Liver (tissue), 10 donors: ENCODE measurements at places on chromosomes 6 and 20. TPM values are rescaled to one million over a fixed set of nuclear protein-coding genes. Genes with fewer than 3 reads are reported as not detected.

Gene DZANK1
- 0.28 TPM for total RNA-seq

Gene DNAH8
- 0.05 TPM for total RNA-seq

Gene HDAC2
- 14.7 TPM for total RNA-seq

Gene MANEA
- 9.7 TPM for total RNA-seq

Gene PSORS1C1
- total RNA-seq, result under 0.01 TPM

Gene TXLNB
- total RNA-seq, result 0.17 TPM

Gene TMC2
- total RNA-seq, result not detected

Gene PRSS35
- 3.3 TPM for total RNA-seq

Gene FRMD1
- total RNA-seq, result 0.17 TPM

Gene B3GALT4
- total RNA-seq, result 2.2 TPM

Gene ZNF343
- total RNA-seq, result 10.5 TPM

GRCh38 chr6:82408952-82409431 is 45.4 kb downstream of the TPBG start:
- no peak for DNase-seq

DNA sequence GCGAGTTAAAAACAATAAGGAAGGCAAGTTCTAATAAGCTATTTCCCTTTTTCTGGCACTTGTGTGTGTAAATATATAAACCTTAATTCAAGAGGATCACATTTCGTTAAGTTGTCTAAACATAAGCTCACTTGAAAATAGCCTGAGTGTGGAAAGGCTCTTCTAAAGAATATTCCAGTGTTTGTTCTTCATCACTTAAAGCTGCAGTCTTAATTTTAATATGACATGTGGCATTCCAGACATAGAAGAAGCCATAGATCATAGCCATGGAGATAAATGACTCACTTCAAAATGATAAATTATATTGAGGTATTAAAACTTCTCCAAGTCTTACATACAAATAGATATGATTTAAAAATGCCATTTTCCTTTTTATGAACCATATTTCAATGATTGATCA is 42.1 kb downstream of the IYD start:
- no peak for DNase-seq

DNA sequence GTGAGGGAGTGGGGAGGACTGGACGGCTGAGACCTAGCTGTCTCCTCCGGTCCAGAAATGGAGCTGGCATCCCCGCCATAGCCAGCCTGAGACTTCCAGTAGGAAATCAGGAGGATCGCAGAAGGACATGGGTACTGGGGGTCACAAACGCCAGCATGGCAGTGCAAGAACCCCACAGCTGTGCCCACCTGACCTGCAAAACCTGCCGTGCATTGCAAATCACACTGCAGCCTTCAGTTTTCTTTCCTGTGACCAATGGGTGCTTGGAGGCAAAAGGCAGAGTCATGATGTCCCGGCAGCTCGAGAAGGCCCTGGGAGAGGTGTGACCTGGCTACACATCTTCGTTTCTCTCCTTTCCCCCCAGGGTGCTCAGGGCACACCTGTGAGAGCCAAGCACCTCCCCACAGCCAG is 23.3 kb upstream of the PHACTR3 start:
- no peak for DNase-seq

DNA sequence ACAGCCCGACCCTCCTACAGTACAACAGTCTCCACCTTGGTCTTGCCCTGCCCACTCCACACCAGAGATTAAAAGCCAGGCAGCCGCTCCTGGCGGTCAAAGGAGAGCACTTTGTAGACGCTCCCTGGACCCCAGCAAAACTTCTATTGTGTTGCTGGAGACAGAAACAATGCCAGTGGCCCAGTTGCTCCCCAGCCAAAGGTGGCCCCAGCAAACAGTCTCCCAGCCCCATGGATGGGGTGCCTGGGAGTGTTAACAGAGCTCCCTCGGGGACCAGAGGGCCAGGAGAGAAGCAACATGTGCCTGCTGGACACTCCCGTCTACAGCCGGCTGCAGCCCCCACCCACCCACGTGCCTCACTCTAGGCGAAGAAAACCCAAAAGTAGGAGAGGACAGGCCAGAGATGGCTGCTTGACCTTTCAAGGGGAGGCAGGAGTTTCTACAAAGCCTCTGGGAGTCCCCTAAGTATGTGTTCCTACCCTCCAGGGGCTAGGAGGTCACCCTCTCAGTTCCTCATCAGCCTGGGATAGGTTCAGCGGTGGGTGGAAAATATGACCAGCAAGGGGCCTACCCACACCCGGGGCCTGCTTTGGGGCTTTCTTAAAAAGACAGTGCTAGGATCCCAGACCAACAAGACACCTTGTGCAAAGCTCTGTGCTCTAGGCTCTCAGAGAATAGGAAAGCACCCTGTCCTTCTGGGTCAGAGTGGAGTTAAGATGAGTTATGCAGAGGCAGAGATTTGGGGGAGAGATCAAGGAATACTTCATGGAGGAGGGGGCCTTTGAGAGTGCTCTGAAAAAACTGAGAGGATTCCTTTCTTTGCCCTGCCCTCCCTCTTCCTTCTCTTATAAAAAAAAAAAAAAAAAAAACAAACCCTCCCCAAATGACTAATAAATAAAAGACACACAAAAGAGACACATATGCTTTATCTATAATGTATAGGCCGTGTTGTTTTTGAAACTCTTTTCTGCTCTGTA is 19.0 kb upstream of the PREX1 start:
- DNase-seq, result no peak

DNA sequence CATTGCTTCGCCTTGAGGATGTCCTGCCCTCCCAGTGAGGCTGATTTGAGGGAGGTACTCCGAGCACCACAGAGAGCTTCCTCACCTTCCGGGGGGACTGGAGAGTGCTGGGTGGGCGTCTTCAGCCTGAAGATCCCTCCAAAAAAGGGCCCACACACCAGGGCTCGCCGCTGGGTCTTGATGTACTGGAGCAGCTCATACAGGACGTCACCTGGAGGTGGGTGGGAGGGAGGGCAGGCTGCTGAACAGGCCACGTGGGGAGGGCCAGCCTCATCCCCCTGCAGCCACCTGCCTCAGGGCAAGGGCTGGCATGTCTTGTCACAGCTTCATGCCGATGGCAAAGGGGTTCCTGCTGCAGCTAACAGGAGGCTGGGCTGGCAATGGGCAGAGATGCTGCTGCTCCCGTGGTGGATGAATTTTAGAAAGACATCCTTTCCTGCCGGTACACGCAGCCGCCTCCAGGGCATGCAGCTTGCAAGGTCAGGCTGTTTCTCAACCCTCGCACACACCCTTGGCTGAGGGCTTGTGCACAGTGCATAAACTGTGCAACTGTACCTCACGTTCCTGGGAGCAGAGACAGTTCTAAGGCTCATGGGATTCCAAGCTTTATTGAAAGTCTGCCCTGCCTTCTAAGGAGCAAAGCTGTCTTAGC is 14.0 kb downstream of the ETV7 start:
- no peak for DNase-seq

- DNase-seq, result no peak
Measured at GRCh38 chr20:19351542-19351941, 139.1 kb downstream of the SLC24A3 start.

DNA sequence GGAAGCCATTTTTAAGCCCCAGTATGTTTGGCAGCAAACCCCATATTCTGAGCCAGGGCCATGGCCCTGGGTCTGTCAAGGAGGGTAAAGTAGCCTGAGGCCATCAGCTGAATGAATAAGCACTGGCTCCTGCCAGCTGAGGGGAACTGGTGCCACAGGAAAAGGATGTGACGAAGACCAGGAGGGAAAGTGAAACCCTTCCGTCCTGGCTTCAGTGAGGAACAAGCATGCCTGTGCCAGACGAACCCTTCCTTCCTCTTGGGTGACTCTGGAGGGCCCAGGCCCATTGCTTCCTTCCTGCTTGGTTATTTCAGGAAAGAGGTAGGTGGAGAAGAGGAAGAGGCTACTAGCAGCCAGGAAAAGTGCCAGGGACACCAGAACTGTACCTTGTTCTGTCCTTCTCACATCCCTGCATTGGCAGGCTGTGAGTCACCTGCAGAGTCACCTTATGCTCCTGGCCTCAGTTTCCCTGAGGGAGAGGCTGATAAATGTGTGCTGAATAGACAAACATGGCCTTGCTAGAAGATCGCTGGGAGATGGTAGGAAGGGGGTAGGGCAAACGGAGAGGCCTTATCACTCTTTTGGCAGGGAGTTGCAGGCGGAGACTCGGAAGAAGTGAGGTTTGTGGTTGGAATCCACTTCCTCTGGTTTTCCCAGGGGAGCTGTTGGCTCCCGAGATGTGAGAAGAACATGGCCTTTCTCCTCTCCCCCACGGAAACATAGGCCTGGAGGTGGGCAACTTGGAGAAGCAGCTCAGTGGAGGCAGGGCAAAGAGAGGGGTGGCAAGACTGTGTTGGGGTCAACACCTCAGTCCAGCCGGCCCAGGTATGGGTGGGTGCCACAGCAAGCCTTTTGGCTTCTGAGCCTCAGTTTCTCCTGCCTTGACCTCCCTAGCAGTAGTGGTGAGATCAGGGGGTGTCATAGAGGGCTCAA is 37.4 kb downstream of the COX4I2 start:
- DNase-seq, result no peak

DNA sequence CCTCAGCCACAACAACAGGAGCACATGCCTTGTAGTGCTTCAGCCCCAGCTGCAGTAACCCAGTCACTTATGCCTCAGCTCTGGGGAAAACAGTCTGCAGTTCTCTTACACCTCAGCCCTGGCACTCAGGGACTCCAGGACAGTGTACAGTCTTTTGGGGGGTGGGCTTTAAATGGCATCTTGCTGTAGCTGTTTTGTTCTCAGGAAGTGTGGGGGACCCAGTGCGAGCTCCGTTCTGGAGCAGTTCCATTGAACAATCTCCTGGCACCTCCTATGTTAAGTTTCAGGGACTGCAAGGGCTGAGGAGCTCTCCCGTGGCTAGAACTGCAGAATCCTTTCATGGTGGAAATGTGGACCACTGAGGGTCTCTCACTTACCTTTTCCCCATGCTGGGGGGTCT is 55.2 kb downstream of the PLCG1 start:
- no peak for DNase-seq

- DNase-seq, result no peak
Measured at GRCh38 chr20:50226093-50226974, 35.7 kb downstream of the CEBPB start.

DNA sequence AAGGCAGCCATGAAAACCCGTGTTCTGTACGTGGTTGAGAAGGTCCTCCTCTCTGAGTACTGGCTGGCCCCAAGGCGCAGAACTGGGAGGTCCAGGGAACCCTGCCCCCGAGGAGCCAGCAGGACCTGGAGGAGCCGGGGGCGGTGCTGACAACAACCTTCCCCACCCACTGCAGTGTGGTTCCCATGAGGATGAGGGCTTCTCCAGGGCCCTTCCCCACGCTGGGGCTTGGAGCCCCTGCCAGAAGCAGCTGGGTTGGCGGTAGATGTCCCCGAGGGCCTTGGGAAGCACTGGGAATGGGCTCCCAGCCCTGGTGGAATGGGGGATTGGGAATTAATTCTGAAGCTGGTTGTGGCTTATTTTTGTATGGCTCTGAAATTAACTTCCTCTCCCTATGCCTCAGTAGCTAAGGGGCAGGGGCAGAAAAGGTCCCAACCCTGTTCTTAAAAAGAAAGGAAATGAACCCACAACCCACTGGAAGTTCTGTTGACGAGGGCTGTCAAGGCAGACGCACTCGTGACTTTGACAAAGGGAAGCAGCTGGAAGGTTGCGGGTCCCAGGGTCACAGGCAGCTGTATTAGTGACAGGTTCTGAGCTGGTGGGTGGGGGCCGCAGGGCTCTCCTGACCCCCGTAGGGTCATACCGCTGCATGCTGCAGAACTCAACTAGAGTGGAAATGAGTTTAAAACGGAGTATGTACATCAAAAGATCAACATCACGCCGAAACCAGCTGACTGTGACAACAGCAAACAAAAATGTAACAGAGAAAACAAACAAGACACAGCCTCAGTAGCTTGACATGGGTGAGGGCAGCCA is 13.9 kb upstream of the HELZ2 start:
- DNase-seq, result no peak

- DNase-seq, result no peak
Measured at GRCh38 chr6:2793534-2794151, 28.4 kb downstream of the WRNIP1 start.

DNA sequence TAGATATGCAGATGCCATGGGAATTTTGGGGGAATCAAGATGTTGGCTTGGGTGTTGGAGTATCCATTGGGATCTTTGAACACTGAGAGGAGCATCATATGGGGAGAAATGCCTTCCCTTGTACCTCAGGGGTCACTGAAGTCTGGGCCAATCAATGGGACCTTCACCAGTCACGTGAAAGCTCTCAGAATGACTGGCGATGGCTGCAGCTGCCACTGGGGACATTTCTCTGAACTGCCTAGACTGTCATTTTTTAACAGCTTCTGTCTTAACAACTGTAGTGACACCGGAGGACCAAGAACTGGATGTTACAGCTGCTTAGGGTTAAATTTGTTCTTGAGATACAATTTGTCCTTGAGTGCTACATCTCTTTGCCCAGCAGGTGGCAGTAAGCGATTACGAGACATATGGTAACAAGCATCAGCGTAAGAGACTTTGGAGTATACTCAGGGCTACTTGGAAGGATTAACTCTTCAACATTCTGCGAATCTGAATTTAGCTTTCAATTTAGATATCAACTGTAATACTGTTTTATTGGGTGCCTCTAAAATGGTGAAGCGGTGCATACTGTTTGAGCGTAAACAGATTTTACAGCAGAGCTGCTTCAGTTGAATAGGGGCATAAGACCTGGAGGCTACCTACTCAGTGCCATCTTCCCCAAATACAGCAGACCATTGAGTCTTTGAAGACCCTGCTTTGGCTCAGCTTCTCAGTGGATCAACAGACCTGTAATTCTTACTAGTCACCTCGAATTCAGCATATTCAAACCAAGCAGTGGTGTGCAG is 36.0 kb downstream of the CCN2 start:
- DNase-seq, result peak; percentile 41

DNA sequence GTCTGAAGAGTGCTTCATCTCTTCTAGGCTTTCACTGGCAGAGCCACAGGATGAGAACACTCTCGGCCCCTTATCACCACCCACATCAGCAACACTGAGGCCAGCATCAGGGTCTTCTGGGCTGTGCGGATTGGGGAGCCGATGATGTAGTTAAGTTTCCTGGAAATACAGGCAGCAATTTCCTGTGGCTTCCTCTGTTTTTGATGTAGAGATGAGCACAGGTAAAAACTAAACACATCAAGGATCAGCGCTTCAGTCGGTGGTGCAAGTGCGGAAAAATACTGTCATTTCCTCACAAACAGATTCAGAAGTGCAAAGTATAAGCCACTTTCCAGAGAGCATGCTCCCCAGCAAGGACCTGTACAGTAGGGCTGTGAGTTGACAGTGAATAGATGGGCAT is 62.6 kb downstream of the BACH2 start:
- no peak for DNase-seq

- DNase-seq, result peak; percentile 37
Measured at GRCh38 chr6:159790956-159791598, 810 bp downstream of the MRPL18 start.

DNA sequence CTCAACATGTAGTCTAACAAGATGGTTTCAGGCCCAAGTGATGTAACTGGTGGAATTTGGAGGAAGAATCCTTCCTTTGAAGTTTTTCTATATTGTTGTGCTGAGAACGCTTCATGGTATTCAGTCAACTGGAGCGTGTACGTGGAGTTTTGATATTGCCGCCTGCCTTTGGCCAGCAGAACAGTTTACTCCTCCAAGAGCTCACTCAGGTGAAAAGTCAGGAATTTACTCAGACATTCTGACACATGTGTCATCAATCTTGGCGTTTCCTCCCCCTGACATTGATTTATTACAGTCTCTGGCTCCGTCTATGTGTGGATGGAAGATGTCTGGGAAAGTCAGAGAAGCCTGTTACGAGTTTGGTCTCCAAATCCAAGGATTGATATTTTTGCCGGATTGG is 19.0 kb upstream of the TGM2 start:
- no peak for DNase-seq
